ENCODE measurements at places on chromosomes 12 and 14.

DNA sequence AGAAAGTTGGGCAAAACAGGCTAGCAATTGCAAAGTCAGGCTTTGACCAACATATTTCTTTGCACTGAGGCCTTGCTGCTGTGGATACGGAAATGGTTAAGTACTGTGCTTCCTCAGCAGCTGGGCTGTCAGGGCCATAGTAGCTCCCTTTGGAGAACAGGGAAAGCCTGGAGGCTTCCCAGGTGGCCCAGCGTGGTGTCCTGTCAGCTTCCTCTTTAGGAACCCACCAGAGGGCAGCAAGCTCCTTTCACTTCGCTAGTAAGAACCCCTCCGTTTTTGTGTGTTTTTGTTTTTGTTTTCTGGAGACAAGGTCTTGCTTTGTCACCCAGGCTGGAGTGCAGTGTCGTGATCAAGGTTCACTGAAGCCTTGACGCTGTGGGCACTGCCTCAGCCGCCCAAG lies 1.7 kb upstream of the CFAP251 start:
- DNase-seq, result no peak

GRCh38 chr14:85858634-85859033 lies 328.7 kb downstream of the FLRT2 start:
- DNase-seq, result no peak

GRCh38 chr12:71439362-71439612 lies 311 bp upstream of the LGR5 start:
- DNase-seq, result no peak

DNA sequence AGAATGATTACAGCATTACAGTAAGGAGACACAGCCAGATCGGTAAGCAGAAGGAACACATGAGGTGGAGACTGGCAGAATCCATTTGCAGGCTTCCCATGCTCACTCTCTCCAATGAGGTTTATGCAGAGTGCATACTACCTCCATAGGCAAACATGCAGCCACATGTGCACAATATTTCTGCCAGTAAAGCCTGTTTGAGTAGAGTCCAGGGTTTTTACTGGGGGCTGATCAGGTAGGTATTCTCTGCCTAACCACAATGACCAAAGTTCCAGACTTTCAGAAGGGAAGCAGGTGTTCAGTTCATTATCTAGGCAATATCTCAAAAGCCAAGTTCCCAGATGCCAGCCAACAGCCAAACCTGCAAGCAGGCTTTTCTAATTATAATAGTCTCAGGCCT lies 31.1 kb downstream of the INTS13 start:
- no peak for DNase-seq
